ENCODE measurements at places on chromosomes 4 and X.

- no peak for DNase-seq
Observed at GRCh38 chrX:80430826-80431504, 10.7 kb downstream of the TENT5D start.

DNA sequence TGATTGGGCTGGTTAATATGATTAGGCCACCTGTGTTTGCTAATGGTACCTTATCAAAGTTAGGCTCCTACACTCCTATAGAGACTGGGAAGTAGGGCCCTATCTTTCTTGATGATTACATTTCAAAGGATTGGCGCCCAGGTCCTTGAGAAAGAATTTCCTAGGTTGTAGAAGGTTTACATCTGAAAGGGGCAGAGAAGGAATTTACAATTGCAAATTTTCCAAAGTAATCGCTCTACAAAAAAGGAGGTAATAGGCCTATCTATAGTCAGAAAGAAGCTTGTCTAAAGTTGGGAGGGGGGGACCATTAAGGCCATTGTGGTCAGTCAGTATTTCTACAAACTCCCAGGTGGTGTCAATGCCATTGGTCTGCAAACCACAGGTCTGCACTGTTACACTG lies 638.4 kb downstream of the IL1RAPL1 start:
- no peak for DNase-seq

GRCh38 chr4:184248216-184248615 lies 30.5 kb upstream of the ENPP6 start:
- DNase-seq: no peak

GRCh38 chrX:67779099-67779498 lies 235.3 kb downstream of the AR start:
- no peak for DNase-seq

- no peak for DNase-seq
Observed at GRCh38 chr4:150379454-150379853, 202.5 kb upstream of the MAB21L2 start.

DNA sequence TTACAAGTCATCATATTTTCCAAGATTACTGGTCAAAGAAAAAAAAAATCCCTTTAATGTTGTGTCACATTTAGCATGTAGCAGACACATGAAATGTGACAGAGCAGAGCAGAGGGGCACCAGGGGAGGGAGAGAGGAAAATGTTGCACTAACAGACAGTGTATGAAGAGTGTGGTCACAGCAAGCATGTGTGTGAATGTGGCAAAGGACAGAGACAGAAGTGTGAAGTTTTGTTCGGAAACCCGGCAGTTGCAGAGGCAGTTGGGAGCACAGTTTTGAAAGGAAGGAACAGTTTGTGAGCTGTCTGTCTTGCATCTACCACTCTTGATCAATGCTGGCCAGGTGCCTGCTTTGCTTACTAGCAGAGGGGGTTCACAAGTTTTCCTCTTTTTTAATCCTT lies 83.9 kb upstream of the MAP3K15 start:
- no peak for DNase-seq

- no peak for DNase-seq
Observed at GRCh38 chr4:80407246-80407645, 71.7 kb downstream of the CFAP299 start.

GRCh38 chr4:40887764-40888131 lies 138.0 kb downstream of the NSUN7 start:
- DNase-seq: no peak

DNA sequence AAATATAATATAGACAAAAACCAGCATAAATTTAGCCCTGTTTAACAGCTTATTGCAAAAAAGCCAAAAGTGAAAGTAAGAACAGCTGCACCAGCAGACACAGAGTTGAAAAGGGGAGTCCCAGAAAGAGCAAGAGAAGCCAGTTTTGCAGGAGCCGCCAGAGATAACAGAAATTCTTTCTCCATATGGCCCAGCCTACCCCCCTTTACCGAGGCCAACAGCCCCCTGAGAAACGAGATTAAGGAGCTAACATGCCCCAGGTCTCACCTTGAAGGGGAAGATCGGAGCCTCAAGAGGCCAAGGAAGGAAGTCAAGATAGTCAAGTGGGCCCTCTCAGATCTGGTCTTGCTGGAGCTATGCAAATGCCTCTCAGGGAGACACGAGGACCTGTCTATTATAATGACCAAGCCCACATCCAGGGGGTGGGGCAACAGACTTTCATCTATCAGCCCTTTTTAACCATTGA lies 4.8 kb downstream of the ACOX3 start:
- DNase-seq: no peak

DNA sequence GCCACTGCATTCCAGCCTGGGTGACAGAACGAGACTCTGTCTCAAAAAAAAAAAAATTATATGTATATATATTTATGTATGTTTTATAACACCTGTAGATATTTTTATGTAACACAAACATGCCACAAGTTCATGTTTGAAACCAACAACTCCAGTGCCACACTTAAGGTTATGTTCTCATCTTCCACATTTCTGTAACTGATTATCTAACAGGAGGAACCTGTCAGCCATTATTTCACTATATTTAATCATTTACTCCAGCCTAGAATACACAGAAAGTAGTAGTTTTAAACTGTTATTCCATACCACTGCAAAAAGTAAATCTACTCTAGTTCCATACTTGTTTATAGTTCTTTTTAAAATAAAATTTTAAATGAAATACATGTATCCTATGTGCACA lies 32.3 kb downstream of the MCUB start:
- no peak for DNase-seq

- DNase-seq: no peak
Observed at GRCh38 chr4:86946868-86947500, 12.2 kb downstream of the AFF1 start.

- DNase-seq: no peak
Observed at GRCh38 chrX:53223068-53223693, 1.8 kb downstream of the KDM5C start.

DNA sequence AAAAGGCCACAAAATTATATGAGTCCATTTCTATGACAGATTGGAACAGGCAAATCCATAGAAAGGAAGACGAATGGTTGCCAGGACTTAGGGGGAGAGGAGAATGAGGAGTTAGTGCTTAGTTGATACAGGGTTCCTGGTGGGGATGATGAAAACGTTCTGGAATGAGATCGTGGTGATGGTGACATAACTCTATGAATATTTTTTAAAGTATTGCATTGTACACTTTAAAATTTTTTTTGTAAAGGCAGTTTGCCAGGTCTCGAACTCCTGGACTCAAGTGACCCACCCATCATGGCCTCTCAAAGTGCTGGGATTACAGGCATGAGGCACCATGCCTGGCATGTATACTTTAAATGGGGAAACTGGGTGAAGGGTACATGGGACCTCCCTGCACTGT lies 9.9 kb upstream of the CCNQ start:
- DNase-seq: no peak

DNA sequence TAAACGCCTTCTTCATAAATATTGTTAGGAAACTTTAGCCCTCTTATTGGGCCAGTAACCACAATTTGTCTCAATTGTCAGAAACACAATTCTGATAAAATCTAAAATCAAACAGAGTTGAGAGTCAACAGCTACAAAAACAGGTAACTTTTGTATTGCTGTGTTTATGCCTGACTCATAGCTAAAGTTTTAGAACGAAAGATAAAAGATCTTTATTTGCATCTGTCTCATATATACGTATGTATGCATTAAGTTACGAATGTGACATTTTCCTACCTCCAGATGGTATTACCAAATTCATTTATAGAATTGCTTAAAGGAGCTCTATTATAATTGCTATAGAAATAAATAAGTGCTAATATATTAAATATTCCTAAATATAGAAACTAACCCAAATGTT lies 887.9 kb upstream of the NDST4 start:
- no peak for DNase-seq

- DNase-seq: no peak
Observed at GRCh38 chrX:11050013-11050412, 61.1 kb upstream of the HCCS start.

- no peak for DNase-seq
Observed at GRCh38 chr4:118784776-118785175, 51.1 kb downstream of the SEC24D start.

GRCh38 chrX:22015139-22015750 lies 16.9 kb upstream of the PHEX start:
- DNase-seq: no peak

DNA sequence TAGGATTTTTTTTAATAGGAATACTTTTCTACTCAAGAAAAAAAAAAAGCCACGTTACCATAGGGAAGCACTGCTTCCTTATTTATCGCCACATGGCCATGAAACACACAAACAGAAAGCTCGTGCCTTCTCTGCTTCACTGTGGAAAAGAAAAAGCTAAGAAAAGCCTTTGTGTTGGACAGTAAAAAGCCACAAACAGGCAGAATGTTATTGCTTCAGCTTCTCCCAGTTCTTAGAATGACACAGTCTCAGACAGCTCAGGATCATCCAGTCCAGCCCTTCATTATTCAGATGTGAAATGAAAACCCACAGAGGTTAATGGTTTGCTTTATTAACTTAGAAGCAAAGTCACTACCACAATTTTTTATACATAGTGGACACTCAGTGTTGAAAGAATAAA lies 181.6 kb upstream of the NOCT start:
- DNase-seq: no peak

DNA sequence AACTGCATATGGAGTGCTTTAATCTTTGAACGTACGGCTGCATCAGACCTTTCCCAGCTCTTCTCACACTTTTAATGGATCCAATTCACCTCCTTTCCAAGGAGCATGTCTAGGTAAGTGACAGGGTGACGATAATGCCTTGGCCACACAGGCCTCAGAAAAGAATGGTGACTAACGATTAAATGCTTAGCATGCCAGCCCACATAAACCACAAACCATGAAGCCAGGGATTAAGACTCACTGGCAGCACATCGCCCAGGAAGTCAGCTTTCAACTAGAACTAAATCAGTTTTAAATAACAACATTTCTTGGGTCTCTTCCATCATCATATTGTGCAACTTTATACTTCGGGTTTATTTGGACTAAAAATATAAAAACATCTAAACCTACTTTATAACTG lies 28.7 kb downstream of the INPP4B start:
- DNase-seq: no peak

All from stimulated activated CD4-positive, alpha-beta T cell treated with anti-CD3 and anti-CD28 coated beads, Interleukin-15, amount 100 ng/mL, for 1 hour (primary cell).